Germinal center (tissue), 1 donor: ENCODE measurements at places on chromosomes 11 and 22.

GRCh38 chr11:44604171-44604581 is 38.7 kb downstream of the CD82 start:
- DNase-seq: peak; percentile 71

- peak; percentile 58 for DNase-seq
These were observed 500 bp upstream of the ADSL start for GRCh38 chr22:40345815-40346184.

DNA sequence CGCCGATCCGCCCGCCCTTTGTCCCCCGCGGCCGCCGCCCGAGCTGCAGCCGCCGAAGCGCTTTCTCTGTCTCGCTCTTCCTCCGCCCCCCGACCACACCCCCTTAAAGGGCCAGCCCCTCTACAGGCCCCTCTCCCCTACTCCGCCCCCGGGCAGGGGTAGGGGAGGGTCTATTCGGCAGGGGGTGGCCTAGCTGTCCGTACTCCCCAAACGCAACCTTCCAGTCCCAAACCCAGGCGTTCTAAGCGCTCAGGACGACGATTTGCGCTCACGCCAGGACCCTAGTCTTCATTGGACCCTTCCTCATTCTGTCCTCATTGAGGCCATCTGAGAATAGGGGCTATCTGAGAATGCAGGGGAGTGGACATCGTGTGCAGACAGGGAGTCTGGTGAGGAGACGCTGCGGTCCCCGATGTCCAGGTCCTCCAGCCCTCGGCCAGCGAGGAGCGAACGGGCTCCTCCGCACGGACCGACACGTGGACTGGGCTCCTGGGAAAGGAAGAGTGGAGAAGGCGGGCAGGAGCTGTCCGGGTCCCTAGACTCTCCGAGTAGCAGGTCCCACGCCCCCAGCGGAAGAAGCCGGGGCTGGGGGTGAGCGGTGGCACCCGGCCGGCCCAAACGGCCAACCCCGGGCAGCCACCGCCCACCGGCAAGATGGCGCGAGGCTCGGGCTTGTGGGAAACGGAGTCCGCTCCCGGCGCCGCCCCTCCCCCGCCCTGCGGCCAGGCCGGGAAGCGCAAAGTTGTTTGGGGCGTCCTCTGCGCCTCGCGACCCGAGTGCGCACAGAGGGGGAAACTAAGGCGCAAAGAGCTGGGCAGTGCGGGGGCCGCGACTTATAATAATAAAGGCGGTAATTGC is at the start of gene PPP1R14B:
Gene PPP1R14B, minus strand, starts transcription at position 73 of the 858 bp plus-strand sequence. CDS start 270 bp downstream, outside the sequence.
- DNase-seq: peak; percentile 83

- no peak for DNase-seq
These were observed 539 bp downstream of the SLC35C1 start for GRCh38 chr11:45805305-45806071.

- peak; percentile 78 for DNase-seq
These were observed 29.6 kb downstream of the PRDM10 start for GRCh38 chr11:129973068-129973467.

DNA sequence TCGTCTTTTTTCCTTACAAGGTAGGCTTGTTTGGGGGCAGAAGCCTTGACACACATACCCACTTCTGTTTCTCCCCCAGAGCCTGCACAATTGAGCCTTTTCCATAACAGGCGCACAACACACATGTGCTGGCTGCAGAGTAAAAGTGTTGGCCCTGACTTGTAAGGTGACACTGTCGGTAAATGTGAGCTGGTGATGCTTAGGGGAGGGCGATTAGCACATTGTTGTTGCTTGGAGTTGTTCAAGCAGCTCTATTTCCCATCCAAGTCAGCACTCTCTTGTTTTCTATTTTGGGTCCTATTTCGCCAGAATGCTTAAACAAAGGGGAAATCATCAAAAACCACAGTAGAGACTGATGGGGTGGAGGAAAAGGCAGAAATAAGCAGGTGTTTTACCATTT is 51.9 kb upstream of the PTPRJ start:
- no peak for DNase-seq

DNA sequence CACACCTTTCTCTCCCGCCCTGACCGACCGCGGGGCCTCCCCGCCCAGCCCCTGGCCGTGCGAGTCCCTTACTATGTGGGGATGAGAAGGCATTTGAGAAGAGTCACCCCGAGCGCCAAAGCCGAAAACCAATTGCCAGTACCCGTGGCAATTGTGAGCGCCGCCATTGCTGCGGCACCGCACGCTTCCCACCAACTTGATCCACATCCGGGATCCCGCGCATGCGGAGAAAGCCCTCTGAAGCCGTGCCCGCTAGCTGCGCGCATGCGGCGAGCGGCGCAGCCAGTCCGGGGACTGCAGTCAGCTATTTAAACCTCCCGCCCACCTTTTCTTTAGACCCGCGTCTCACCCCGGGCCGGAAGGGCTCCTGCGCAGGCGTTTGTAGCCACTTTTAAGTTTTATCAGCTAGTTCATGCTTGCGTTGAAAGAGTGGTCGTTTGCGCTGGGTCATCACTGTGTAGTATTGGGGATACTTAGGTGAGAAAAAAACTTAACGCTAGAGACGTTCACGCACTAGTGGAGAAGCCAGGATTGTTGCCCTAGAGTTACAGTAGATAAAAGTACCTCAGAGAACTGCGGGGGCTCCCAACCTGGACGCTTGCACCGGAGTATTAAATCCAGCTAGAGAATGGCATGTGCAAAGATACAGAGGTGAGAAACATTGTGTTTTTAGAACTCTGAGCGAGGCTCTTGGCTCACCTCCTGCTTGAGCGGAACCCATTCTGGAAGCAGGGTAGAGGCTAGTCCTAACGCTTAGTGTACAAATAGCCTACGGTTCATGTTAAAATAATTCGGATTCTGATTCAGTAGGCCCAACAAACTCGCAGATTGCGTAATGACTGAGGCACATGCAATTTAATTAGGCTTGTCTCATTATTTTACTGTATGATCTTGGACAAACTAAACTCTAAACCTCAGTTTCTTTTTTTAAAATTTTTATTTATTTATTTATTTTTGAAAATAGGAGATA is at the start of gene ALG8:
Gene ALG8, minus strand, starts transcription at position 205 of the 970 bp plus-strand sequence. Its CDS starts 38 bp downstream, at position 167.
- DNase-seq: peak; percentile 99
